ENCODE measurements at places on chromosomes 4 and X.

DNA sequence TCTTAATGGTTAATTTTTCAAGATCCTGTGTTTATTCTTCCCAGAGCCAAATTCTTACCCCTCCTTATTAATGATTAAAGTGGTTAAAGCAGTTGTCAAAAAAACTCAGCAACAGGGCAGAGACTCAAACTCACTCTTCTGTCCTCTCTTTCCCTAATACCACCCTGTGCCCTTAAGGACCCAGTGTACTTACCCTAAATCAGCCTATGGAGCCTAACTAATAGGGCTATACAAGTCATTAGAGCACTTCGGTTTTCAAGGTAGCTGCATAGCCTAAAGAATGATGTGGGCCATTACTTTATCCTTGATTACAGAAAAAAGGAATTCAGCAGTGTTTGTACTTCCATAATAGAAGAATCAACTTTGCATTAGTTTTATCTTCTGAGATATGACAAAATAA is 216.3 kb downstream of the KCTD8 start:
- no peak for DNase-seq

DNA sequence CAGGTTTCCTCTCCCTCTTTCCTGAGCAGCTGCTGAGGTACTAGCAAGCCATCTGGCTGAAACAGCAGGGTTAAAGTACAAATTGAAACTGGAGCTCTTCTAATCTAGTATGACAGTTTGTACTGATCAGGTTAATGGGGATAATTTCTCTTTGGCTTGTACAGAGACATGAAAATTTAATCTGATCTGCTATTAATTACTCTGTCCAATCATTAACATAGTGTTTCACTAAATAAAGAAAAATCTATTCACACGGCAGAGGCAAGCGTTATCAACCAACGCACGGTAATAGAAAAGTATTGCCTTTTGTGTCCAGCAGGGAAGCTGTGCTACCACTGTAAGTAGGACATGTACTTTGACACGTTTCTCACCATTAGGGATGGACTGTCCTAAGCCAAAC is 71.1 kb downstream of the IGSF1 start:
- no peak for DNase-seq

DNA sequence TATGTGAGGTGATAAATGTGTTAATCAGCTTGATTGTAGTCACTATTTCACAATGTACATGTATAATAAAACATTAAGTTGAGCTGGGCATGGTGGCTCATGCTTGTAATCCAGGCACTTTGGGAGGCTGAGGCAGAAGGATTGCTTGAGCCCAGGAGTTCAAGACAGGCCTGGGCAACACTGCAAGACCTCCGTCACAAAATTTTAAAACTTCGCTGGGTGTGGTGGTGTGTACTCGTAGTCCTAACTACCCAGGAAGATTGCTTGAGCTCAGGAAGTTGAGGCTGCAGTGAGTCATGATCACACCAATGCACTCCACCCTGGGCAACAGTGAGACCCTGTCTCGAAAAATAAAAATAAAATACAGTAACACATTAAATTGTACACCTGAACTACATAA is 20.1 kb downstream of the LYAR start:
- DNase-seq = peak; percentile 43

DNA sequence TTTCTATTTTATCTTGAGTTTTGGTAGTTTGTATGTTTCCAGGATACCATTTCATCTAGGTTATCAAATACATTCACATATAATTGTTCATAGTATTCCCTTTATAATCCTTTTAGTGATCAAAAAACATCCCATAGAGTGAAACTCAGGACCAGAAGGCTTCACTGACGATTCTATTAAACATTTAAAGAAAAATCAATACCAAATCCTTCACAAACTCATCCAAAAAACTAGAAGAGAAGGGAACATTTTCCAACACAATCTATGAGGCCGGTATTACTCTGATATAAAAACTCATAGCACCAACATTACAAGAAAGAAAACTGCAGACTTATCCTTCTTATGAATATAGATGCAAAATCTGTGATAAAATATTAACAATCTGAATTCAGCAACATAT is 203.4 kb downstream of the ANKRD50 start:
- DNase-seq = no peak
